RPMI8226 (cell line): ENCODE measurements at places on chromosomes 4 and X.

DNA sequence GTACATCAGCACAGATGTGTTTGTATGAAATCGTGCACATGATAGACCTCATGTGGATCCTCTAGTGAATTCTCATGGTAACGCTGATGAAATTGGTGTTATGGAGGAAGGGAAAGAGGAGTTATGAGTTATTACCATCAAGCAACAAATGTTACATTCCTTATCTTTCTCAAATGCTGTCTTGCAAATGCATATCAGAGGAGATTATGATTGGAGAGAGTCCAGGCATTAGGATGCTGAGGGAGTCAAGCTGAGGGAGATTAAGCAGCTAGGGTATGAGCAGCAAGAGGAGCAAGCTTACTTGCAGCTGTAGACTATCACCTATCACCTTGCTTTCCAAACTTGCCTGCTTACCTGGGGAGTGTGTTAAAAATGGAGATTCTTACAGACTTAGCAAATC is 36.8 kb upstream of the SFRP2 start:
- no peak for DNase-seq

GRCh38 chrX:52852110-52852860 is 15.6 kb downstream of the XAGE3 start:
- DNase-seq, result no peak

- no peak for DNase-seq
Observed at GRCh38 chr4:188783175-188783574, 643.9 kb downstream of the TRIML1 start.

DNA sequence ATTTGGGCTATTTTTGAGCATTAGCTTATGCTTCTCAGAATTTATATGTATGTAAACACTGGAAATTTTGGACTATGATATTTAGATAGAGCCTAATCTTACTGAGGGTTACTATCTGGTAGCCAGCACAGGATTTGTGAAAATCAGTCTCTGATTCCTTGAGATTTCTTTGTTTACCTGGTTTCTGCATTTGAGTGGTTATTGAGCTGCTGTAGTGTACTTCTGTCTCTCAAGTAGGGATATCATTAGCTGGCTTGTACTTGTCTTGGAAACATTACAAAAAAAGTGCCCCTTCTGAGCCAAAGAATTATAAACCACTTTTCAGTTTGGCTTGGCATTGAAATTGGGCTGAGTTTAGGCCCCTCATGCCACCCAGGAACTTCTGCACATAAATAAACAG is 49.7 kb downstream of the TLL1 start:
- no peak for DNase-seq

GRCh38 chr4:140291259-140291658 is 82.2 kb upstream of the SCOC start:
- DNase-seq, result no peak

GRCh38 chr4:41360921-41361793 is 104.4 kb downstream of the UCHL1 start:
- DNase-seq, result no peak
